Motor neuron (in vitro differentiated cells): ENCODE measurements at places on chromosomes 3 and 15. TPM values are rescaled to one million over a fixed set of nuclear protein-coding genes. Genes with fewer than 3 reads are reported as not detected.
A peak's percentile ranks its signal among the peaks of the same experiment; 100 is the strongest.

DNA sequence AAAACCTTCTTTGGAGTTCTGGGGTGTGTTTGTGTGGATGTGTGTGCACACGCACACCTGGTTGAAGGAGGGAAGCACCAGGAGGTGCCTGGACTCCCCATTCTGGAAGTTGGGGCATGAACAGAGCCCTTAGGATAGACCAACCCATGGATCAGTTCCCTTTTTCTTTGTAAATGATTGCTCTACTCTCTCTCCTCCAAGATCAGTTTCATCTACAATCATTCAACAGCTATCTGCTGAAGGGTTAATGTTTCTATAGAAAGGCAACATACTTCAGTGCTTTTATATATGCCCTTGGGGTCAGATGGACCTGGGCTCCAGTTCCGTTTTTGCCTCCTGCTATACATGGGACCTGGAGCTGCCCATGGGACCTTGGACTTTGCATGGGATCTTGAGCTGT is 352.1 kb upstream of the CFAP20DC start:
- no peak for ATAC-seq

DNA sequence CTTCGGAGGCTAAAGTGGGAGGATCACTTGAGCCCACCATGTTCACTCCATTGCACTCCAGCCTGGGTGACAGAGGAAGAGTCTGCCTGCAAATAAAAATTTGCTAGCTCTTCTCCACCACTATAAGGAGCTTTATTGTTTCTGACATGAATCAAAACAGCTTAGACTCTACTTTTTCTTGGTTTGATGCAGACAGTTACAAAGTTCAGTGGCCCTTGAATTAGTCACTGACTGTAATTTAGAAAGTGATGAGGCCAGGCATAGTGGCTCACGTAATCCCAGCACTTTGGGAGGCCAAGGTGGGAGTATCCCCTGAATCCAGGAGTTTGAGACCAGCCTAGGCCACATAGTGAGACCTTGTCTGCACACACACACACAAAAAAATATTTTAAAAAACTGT is 172.4 kb upstream of the CGNL1 start:
- no peak for ATAC-seq

DNA sequence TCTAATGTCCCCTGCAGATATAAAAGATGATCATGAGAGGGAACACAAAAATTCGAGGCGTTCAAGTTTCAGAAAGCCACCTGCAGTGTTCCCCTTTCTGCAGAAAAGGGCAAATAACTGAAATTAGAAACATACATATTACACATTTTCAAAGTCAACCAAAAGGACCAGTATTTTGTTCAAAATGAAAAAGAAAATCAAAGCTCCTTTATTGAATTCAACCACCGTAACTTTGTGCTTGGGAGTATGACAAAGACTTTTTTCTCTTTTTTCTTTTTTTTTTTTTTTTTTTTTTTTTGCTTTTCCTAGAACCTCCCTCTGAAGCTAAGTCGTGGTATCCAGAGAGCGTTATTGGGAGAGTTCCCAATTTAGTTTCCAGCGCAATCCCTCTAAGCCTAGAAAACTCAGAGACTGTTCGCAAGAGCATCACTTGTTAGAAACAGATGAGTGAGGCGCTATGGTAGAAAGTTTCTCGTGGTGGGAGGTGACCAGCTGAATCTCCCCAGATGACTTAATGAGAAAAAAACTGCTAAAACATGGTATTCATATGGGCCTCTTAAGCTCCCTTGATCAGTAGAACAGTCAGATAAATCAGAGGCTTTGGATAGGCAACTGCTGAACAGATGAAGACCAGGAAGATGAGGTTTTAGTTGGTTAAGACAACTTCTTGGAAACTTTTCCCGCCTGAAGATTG is 77.4 kb downstream of the MB21D2 start:
- ATAC-seq: no peak

GRCh38 chr15:56587686-56588085 is 122.7 kb upstream of the MNS1 start:
- no peak for ATAC-seq

GRCh38 chr3:177465257-177465642 is 268.0 kb upstream of the TBL1XR1 start:
- no peak for ATAC-seq

- ATAC-seq: no peak
Measured at GRCh38 chr3:123346021-123346420, 102.9 kb downstream of the ADCY5 start.

DNA sequence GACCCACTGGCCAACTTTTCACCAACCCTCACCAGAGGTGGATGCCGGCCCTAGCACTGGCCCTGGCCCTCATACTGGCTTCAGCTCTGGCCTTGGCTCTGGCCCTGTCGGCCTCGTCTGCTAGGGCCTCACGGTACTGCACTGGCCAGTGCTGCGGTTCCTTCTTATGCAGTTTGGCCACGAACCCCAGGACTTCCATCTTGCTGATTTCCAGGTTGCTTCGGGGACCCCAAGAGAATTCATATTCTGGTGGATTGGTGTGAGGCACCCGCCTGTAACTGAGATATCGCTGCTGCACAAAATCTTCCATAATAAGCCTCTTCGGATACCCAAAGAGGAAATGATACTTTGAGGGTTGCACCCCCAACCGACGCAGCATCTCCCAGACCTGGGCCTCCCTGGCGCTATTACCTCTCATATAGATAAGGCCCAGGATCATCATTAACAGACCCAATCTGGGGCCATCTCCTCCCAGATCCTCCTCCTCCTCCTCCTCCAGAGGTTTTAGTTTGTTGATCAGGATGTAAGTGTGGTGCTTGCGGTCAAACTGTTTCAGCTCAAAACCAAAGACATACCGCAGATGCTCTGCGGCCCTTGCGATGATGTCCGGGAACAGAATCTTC is 883 bp downstream of the MAGEF1 start:
- peak; percentile 7 for ATAC-seq

DNA sequence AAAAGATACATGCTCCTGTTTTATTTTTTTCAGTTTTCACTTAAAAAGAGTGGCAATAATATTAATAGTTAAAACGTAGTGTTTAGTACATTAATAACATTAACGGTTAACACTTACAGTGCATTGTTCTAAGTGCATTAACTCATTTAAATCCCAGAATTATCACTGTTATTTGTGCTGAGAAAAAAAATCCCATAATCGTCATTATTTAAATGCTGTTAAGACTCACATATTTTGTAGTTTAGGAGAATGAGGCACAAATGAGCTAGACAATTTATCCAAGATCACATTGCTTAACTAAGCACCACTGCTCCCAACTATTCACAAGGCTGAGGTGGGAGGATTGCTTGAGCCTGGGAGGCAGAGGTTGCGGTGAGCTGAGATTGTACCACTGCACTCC is 34.9 kb downstream of the CHAC1 start:
- ATAC-seq: no peak

DNA sequence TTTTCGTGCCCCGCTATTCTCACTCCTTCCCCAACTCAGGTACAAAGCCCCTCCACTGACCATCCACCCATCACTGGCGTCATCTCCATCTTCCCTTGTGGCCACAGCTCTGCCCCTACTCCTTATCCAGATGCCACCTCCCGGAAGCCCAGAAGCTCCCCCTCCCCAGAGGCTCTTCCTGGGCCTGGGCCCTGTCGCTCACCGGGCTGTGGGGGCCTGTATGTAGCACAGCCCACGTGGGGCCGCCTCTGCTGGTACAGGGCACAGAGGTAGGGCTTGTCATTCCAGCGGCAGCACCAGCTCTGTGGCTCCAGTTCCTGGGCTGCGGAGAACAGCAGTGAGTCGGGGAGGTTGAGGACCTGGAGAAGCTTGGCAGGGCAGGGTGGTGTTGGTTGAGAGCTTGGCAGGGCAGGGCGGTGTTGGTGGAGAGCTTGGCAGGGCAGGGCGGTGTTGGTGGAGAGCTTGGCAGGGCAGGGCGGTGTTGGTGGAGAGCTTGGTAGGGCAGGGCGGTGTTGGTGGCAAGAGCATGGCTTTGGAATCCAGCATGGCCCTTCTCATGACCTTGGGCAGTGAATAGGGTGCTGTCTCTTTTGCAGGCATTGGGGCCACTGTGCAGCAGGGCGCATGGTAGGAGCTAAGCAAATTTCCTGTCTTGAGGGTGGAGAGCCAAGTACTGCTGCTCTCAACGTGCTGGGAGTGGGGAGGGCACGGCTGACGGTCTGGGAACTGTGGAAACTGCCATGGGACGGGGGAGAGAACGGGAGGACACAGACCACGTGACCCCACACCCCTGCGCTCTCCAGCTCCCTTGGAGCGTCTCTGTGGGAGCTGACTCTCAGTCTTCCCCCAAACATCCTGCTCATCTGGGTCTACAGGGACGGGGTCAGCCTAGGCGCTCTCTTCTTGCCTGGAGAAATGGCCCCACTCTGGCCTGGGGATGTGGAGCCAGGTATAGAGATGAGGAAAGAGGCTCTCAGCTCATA is 43.4 kb downstream of the MUC20 start:
- ATAC-seq: no peak

DNA sequence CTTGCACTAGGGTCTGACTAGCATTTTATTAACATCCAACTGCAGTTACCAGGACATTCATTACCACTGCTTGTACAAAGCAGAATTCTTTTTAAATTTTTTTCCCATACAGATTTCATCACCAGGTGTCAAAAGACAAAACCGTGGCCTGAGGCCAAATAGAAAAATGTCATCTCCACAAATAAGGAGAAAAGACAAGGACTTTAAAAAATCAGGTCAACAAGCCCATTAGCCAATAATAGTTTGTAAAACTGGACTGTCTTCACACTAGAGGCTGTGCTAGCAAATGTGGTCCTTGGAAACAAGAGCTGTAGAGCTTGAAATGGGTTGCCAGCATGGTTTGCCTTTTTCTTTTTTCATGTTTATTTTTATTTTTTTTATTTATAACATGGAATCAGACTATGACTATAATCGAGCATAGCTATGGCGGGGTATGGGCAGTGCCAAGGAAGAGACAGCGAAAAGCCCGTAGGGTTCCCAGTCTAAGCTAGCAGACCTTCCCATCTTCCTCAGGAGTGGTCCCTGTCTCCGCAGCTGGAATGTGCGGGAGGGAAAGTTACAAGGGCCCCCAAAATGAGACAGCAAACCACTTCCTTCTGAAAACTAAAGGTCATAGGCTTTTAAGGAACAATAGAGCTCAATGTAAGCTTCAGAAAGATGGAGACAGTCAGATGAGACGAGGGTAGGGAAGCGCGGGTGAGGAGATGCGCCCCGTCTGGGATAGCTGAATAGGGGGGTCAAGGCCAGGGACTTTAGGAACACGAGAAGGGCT is 1.5 kb downstream of the PTPN9 start:
- no peak for ATAC-seq

- no peak for ATAC-seq
Measured at GRCh38 chr3:98259-98654, 98.3 kb upstream of the CHL1 start.

GRCh38 chr15:28987337-28987736 is 101.6 kb downstream of the APBA2 start:
- ATAC-seq: no peak

DNA sequence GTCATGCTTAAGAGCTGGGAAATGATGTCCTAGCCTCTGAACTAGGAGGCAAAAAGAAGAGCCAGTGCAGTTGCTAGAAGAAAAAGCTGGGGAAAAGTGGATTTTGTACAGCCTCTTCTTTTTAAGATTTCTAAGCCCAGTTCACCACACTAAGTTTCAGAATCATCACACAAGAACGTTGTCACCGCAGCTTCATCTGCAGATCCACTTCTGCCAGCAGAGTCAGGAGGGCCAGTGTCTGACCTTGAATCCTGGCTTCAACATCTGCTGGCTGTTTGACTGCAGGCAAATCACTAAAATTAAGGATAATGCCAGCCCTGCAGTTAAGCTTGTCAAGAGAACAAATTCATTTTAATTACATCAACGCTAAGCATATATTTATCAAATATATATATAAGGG is 36.2 kb downstream of the HDC start:
- ATAC-seq: no peak

GRCh38 chr15:87628311-87628710 is 628.2 kb downstream of the NTRK3 start:
- no peak for ATAC-seq

DNA sequence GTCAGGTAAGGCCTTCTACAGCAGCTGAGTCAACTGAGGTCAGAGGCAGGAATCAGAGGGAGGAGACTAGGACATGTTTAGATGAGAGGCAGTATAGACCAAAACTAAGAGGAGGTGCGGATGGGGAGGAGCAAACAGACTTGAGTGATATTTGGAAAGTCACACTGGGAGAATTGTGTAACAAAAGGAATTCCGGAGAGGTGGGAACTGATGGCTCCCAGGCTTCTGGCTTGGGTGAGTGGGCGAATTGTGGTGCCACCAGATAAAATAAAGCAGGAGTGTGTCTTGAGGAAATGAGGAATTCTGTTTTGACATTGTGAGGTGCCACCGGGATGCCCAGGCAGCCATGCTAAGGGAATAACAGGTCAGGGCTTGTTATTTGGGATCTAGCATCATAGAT is 3.3 kb upstream of the TM6SF1 start:
- ATAC-seq: no peak

- ATAC-seq: no peak
Measured at GRCh38 chr3:122886251-122886650, 91.4 kb downstream of the SLC49A4 start.

GRCh38 chr3:12879191-12879815 is 37.9 kb upstream of the RPL32 start:
- ATAC-seq: no peak

DNA sequence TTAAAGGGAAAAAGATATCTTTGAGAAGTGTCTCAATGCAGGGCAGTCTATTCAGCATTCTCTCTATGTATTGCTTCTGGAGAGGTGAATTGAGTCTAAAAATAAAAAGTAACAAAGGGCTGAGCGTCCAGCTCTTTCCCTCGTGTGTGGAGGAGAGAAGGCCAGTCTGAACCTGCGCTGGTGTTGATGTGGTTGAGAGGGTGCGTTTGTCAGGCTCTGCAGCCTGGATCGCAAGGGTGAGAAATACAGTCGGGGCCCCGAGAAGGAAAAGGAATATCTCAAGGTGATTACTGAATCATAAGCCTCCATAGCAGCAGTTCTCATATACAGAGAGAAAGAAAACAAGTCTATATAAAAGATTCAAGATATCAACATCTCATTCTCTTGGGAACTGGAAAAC is 494.1 kb upstream of the MDFIC2 start:
- no peak for ATAC-seq

DNA sequence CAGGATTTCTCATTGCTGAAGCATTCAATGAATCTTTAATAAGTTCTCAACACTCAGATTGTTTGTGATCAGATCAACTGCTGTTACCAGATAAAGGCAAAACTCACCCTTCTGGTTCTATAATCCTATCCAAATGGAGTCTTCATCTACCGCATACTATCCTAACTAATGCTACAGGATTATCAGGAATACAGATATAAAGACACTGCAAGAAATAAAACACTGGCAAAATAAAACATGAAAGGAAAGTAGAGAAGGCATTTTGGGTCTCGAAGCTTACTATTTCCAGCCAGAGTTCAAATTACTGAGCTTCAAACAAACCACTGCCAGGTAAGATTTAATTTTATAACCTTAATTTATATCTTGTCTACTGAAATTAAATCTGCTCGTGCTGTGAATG is 524 bp downstream of the CHRM5 start:
- no peak for ATAC-seq

GRCh38 chr15:31402511-31403056 is 75.9 kb downstream of the KLF13 start:
- ATAC-seq: peak; percentile 78

The ABI3BP gene
- total RNA-seq: 2.5 and 3.2 TPM in 2 replicates

The STRIT1 gene
- not detected in 2 replicates for total RNA-seq

The TP63 gene
- total RNA-seq: 1.5 and 2.1 TPM in 2 replicates

The EPHB3 gene
- total RNA-seq: 10.3 and 12.5 TPM in 2 replicates

The GPR176 gene
- total RNA-seq: 9.8 and 10.7 TPM in 2 replicates

The GOLGA8J gene
- 0.21 and 0.32 TPM in 2 replicates for total RNA-seq

The ZBED2 gene
- total RNA-seq: not detected in 2 replicates

The ATP10A gene
- total RNA-seq: 2.6 and 3.0 TPM in 2 replicates

The TEX9 gene
- 21.2 and 22.8 TPM in 2 replicates for total RNA-seq

The ZIC1 gene
- 1.4 TPM in 2 replicates for total RNA-seq

The SLC27A2 gene
- 1.5 and 1.6 TPM in 2 replicates for total RNA-seq

The RTP1 gene
- total RNA-seq: 0.24 TPM in 1 of 2 replicates, not detected in the other

The GOLGA6L6 gene
- 0.38 and 0.41 TPM in 2 replicates for total RNA-seq
